ENCODE measurements at places on chromosomes 2 and 18.

GRCh38 chr2:154455166-154455565 is 243.3 kb upstream of the KCNJ3 start:
- no peak for DNase-seq

- no peak for DNase-seq
Observed at GRCh38 chr2:102442967-102443828, 20.2 kb downstream of the IL18RAP start.

DNA sequence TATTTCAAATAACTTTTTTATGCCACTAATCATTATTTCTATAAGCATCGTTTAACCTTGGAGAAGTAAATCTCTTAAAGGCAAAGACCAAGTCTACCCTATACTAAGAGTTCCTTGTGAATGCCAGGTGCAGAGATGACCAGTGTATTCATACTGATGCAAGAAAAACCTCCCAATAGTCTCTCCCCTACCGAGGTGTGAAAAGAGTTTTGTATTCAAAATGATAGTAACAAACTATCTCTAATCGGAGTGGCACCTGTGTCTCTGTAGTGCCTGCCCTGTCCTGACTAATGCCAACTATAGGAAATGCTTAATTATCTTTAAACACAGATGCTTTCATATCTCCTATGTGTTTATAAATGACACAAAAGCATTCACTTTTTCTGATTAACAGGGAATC is 798.5 kb downstream of the TRIB2 start:
- DNase-seq, result no peak

DNA sequence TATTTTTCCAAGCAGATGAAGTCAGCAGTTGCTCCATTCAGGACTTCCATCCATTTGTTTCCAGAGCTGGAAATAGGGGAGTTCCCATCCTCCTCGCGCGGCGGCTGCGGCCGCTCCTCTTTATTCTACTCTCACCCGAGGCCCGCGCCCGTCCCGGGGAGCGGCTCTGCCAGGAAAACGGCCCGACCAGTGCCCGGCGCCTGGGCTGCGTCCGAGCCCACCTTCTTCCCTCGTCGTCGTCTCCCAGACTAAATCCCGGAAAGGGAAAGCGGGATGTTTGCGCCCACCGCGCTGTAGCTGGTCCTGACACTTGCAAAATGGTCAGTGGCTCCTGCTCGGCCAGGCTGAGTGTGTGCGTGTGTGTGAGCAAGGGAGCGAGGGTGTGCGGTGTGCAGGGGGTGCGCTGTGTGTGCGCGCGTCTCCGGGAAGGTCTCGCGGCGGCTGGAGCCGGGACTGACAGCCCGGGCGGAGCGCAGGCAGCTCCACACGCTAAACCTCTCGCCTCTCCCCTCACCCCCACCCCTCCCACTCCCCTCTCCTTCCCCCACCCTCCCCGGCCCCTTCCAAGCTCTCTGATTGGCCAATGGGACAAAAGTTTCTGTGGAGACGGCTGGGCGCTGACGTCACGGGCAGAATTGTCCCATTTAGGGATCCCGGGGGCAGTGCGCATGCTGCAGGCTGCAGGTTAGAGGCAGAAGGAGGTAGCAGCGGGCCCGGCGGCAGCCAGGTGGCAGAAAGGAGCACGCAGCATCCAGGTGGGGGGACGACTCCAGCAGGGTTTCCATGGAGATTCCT is at the start of gene NOL4:
TSS of gene NOL4 (minus strand) at position 491 of the 795 bp plus-strand sequence. CDS start 1,660 bp downstream, outside the sequence.
- peak; percentile 97 for DNase-seq

GRCh38 chr2:215577356-215577755 is 141.5 kb upstream of the FN1 start:
- no peak for DNase-seq

- DNase-seq, result no peak
Observed at GRCh38 chr2:164335947-164336346, 285.3 kb downstream of the GRB14 start.

DNA sequence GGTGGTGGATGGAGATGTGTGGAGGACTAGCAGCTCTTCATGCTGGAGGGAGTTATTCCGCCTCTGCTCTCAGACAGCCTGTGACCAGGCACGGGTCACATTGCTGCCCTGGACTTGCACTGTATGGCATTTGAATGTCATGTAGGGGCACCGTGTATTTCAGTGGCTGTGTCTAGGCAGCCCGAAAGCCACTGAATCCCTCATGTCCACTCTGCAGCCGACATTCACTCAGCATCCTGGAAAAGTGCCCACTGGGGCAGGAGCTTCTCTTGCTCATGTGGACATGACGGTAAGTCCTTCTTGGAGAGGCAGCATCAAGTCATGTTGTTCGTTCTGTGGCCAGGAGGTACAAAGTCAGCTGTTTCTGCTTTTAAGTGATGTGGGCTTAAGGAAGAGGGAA is 127.9 kb downstream of the SH3RF3 start:
- no peak for DNase-seq

Data from posterior cingulate gyrus (tissue), 11 donors.